Stimulated activated CD4-positive, alpha-beta T cell treated with anti-CD3 and anti-CD28 coated beads, Interleukin-15, amount 100 ng/mL, for 24 hours (primary cell): ENCODE measurements at places on chromosomes 3 and 15.
A peak's percentile ranks its signal among the peaks of the same experiment; 100 is the strongest.

- no peak for DNase-seq
These were observed 104.4 kb upstream of the C2CD4B start for GRCh38 chr15:62269504-62269903.

- DNase-seq: no peak
These were observed 373.8 kb upstream of the ROBO1 start for GRCh38 chr3:80141557-80141956.

DNA sequence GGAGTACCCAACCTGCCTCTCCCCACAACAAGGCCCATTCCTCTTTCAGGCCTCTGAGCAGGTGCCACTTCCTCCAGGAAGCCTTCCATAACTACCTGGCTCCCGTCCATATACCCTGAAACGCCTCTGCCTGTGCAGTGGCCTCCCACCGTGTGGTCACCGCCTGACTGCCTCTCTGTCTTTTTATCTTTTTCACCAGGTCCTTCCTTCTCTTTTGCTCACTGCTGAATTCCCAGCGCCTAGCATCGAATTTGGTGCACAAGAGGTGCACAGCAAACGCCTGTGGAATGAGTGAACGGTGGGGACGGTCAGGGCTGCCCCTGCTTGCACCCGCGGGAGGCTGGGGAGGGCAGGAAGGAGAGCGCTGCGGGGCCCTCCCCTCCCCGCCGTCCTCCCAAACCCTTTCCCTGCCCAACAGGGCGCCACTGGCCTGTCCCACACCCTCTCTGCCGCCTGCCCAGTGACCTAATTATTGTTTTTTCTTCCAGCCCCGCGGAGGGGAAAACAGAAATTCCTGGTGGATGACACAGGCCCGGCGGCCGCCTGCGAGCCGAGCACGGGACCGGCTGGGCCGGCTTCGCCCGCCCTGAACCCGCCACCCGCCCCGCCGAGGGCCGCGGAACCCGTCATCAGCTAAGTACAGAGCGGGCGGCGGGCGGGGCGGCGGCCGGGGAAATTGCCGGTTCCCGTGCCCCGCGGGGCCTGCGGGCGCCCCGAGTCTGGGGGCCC is 140.1 kb downstream of the SMAD6 start:
- peak; percentile 45 for DNase-seq

DNA sequence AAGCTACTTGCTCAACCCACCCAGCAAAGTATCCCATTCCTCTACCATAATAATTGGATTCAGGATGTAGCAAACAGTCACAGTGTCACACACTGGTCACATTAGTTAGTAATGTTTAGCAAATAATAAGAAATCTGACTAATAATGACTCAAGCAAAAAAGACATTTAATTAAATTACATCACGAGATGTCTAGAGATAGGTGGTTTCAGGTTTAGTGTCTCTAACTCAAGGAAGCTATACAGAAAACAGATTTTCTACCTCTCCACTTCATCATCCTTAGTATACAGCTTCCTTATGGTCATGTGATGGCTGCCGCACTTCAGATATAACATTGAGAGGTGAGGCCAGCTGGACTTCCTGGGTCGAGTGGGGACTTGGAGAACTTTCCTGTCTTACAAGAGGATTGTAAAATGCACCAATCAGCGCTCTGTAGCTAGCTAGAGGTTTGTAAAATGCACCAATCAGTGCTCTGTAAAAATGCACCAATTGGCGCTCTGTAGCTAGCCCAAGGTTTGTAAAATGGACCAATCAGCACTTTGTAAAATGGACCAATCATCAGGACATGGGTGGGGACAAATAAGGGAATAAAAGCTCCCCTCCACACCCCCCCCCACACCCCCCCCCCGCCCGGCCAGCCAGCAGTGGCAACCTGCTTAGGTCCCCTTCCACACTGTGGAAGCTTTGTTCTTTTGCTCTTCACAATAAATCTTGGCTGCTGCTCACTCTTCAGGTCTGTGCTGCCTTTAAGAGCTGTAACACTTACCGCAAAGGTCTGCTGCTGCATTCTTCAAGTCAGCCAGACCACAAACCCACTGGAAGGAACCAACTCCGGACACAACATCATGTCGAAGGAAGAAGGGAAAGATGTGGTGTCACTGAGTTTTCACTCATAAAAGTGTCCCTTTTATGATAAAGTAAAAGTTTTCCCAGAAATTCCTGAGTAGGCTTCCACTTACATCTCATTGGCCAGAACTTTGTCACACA is 24.9 kb upstream of the ARPIN start:
- DNase-seq: no peak

- peak; percentile 75 for DNase-seq
These were observed 19.9 kb upstream of the ABHD2 start for GRCh38 chr15:89068325-89068784.

GRCh38 chr15:41989573-41990242 is 17.4 kb upstream of the EHD4 start:
- peak; percentile 91 for DNase-seq

- DNase-seq: no peak
These were observed 35.3 kb downstream of the SLTM start for GRCh38 chr15:58898150-58898680.

- no peak for DNase-seq
These were observed 13.2 kb downstream of the SHF start for GRCh38 chr15:45174577-45174976.

DNA sequence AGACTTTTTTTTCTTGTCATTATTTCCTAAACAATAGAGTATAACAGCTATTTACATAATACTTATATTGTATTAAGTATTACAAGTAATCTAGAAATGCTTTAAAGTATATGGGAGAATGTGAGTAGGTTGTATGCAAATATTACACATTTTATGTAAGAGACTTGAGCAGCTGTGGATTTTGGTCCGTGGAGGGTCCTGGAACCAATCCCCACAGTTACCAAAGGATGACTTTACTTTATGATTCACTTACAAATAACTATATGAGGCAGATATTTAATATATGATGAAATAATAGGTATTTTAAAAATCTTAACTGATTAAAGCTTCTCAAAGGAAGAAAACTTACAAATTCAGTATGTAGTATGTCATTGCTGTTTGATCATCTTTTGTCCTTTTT is 56.3 kb downstream of the PPP2R3A start:
- no peak for DNase-seq

DNA sequence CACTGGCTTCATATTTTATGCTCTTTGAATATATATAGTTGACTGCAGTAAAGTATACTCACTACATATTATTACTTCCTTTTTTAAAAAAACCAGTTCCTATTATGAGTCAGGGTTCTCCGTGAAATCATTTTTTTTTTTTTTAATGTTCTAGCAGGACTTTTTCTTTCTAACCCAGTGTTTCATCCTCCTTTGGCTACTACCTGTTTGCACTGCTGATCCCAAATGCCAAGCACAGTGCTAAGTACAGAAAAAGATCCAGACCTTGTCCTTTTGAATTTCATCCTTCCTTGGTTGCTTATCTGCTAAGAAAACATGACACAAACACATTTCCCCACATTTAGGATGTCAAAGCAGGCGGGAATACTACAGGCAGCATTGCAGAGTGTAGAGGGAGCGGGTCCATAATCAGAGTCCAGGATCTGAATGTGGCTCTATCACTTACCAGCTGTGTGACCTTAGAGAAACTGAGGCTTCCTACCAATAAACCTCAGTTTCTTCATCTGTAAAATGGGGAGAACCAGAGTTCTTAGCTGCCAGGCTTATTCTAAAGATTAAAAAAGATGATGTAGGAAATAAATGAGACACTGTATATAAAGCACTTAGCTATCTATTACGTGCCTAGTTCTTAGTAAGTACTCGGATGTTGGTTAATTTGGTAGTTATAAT is 37.2 kb upstream of the ANPEP start:
- DNase-seq: no peak

- peak; percentile 57 for DNase-seq
These were observed 109.3 kb downstream of the OXNAD1 start for GRCh38 chr3:16374047-16374934.

- no peak for DNase-seq
These were observed 6.1 kb upstream of the SCAANT1 start for GRCh38 chr3:63918321-63918720.

DNA sequence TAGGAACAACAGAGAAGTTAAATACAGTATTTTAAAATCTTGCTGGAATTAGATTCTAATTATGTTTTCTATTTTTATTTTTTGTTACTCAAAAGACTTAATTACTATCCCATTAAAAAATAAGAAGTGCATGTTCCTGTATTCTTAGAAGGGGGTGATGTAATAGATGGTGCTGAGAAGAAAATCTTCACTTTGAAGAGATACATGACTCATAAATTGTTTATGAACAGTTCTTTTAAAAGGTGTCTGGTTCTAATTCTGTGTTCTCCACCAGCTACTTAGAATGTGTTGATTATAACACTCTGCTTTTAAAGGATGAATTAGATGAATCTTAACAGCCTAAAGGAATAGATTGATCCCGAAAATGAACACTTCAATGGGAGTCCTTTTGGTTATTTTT is 8.2 kb downstream of the RCN2 start:
- DNase-seq: no peak
